ENCODE measurements at places on chromosomes 5 and 9. TPM values are rescaled to one million over a fixed set of nuclear protein-coding genes. Genes with fewer than 3 reads are reported as not detected.

DNA sequence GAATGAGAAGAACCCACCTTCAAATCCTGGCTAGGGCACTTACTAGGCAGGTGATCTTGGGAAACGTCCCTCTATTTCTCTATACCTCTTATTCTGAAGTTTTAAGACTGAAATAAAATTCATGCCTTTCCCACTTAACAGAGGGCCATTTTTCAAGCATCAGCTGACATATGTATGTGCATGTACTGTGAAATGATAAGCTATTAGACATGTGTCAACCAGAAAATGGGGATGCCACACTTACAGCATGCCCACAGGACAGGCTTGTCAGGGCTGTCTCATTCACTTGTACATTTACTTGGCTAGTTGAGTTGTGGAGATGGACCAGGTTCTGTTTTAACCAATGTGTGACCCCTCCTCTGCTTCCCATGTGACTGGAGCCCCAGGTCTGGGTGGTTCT lies 78.5 kb downstream of the C9orf152 start:
- no peak for DNase-seq

OR1Q1 gene
- total RNA-seq = not detected

CD180 gene
- 0.79 TPM for total RNA-seq

DNA sequence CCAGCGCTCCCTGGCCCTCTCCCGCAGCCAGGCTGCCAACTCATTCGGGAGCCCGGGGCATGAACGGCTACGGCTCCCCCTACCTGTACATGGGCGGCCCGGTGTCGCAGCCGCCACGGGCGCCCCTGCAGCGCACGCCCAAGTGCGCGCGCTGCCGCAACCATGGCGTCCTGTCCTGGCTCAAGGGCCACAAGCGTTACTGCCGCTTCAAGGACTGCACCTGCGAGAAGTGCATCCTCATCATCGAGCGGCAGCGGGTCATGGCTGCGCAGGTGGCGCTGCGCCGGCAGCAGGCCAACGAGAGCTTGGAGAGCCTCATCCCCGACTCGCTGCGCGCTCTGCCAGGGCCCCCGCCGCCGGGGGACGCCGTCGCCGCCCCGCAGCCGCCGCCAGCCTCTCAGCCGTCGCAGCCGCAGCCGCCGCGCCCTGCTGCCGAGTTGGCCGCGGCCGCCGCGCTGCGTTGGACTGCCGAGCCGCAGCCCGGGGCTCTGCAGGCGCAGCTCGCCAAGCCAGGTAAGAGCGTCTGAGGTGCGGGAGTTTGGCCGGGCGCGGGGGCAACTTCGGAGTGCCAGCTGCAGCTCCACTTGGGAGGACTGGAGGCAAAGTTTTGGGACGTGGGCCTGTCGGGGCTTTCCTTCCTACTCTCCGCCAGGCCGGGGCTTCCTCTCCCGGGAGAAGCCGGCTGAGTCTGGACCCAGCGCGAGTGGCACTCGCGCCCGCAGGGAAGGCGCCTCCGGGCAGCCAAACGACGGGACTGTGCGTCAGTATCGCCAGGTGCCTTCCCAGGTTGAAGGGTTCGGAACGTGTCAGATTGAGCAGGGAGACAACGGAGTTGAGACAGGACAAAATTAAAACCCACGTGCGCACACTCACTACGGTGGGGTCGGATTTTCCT lies 735 bp downstream of the DMRT3 start:
- DNase-seq = no peak
